ENCODE measurements at places on chromosomes 12 and 14.

GRCh38 chr14:99100497-99101270 lies 171.3 kb downstream of the BCL11B start:
- no peak for DNase-seq

- DNase-seq: no peak
Measured at GRCh38 chr12:89799316-89799715, 90.7 kb upstream of the ATP2B1 start.

DNA sequence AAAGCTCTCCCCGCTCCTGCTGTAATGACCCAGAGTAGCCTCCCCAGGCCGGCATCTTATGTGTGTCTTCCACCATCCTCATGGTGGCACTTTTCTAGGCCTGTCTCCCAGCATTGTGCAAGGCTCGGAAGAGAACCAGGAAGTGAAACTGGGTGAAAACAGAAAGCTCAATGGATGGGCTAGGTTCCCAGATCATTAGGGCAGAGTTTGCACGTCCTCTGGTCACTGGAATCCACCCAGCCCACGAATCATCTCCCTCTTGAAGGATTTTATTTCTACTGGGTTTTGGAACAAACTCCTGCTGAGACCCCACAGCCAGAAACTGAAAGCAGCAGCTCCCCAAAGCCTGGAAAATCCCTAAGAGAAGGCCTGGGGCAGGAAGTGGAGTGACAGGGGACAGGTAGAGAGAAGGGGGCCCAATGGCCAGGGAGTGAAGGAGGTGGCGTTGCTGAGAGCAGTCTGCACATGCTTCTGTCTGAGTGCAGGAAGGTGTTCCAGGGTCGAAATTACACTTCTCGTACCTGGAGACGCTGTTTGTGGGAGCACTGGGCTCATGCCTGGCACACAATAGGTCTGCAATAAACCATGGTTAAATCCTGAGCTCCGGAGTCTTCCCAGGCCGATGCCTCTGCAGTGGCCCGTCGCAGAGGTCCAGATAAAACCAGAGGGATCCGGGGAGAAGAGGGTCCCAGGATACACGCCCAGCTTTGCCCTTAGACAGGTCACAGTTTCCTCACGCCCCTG lies 15.6 kb downstream of the ACVRL1 start:
- DNase-seq: no peak

DNA sequence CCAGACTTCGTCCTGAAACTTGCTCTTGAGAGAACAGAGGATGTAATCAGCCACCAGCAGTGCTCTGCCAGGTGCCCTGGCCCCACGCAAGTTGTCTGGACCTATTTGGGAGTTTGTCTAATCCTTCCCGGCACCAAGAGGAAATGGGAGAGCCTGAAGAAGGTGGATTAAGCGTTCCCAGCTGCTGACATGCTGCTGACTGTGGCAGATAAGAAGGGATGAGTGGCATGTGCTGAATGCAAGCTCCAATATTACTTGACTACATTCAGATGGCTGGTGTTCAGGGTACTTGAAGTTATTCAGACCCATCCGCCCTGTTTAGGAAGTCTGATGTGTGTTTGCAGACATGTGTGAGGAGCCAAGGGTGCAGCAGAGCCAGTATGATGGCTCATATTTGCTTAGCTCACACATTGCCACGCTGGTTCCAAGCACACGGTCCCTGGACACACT lies 440.6 kb upstream of the CCDC196 start:
- no peak for DNase-seq

DNA sequence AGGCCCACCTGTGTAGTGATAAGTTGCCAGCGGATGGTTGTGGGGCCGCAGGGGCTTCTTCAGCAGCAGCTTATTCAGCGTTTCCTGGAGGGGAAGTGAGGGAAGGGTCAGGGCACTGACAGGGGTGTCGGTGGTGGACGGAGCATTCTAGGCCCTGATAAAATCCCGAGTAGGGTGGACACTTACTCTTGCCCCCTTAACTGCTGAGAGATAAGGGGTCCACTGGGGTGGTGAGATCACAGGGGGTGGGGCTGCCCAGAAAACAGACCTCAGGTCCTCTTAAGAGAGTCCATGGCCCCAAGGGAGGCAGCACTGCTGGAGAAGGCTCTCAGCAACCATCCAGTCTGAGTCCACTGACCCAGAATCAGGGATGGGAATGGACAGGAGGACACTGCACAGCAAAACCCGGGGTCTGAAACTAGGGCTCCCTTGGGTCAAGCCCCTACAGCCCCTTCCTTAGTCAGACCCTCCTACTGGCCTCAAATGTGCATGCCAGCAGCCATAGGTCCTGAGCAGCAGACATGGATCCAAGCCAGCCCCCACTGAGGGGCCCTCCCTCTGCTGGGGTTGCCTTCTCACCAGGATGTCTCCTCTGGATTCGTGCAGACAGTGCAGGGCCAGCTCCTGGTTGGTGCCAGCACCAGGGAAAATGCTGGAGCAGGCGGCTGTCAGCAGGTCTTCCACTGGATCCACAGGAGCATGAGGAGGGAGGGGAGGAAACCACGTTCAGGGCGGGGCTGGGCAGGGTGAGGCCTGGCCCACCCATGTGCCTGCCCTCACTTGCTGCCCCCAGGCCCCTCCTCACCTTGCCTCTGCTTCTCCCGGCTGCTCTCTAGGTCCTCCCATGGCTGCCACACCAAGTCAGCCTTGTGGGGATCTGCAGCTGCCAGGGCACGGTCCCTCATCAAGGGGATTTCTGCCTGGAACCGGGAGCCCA lies 12.1 kb upstream of the PNMA1 start:
- no peak for DNase-seq

DNA sequence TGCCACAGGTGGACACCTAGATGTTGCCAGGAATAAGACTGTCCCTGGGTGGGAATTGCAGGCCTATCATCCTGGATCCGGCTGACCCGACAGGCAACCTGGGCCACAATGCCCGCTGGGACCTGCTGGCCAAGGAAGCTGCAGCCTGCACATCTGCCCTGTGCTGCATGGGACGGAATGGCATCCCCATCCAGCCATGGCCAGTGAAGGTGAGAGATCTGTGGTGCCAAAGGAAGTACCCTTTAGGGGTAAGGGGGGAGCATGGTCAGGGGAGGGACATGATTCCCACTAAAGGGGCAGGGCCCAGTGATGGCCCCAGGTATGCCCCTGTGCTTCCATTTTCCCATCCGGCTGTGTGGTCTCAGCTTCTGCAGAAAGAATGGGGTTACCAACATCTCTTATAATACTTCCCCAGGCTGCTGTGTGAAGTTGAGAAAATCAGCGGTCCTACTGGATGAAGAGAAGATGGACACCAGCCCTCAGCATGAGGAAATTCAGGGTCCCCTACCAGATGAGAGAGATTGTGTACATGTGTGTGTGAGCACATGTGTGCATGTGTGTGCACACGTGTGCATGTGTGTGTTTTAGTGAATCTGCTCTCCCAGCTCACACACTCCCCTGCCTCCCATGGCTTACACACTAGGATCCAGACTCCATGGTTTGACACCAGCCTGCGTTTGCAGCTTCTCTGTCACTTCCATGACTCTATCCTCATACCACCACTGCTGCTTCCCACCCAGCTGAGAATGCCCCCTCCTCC lies 8.6 kb upstream of the OAS2 start:
- no peak for DNase-seq

DNA sequence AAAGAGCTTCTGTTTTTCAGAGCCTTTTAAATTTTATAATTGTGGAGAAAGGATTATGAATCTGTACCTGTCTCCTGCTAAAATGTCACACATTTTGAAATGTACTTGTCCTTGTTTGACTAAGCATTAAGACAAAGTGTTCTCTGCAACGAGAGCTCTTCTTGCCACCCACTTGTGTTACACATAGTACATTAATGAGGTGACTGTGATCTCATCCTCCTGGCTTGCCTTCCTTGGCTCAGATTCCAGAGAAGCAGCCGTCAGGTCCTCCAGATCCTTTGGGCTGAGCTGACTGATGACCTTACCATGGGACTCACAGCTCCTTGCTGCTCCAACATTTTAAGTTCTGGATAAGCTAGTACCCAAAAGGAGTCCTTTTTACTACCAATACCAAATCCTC lies 81.4 kb downstream of the BBS10 start:
- DNase-seq: no peak

- DNase-seq: no peak
Measured at GRCh38 chr14:96698960-96699539, 98.1 kb upstream of the VRK1 start.

- no peak for DNase-seq
Measured at GRCh38 chr12:69580074-69580473, 5.2 kb upstream of the CCT2 start.

DNA sequence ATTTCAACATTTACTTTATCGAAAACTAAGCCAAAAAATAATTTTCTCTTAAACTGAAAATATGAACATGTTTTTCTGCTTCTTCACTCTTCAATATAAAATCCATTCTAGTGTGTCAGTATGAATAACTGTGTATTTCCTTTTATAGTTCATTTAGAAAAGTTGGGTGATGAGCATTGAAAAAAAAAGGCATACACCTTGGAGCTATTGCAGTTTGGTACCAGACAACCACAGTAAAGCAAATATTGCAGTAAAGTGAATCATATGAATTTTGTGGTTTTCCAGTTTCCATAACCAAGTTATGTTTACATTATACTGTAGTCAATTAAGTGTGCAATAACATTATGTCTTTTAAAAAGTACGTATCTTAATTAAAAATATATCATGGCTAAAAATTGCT lies 195.0 kb upstream of the FOXG1 start:
- DNase-seq: no peak

GRCh38 chr14:81625343-81625742 lies 91.7 kb upstream of the SEL1L start:
- peak; percentile 28 for DNase-seq

DNA sequence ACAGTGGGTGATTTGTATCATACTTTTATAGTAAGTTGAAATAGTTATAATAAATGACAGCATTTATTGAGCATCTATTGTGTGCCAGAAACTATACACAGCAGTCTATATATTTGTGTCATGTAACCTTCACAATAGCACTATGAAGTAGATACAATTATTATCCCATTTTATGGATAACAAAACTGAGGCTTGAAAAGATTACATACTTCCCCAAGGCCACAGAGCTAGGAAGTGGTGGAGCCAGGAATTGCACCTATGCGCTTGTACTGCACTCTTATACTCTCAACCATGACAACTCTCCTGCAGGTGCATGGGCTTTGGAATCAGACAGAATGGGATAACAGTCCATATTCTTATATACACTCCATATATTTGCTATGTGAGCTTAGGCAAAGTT lies 110.6 kb upstream of the SOX5 start:
- no peak for DNase-seq

DNA sequence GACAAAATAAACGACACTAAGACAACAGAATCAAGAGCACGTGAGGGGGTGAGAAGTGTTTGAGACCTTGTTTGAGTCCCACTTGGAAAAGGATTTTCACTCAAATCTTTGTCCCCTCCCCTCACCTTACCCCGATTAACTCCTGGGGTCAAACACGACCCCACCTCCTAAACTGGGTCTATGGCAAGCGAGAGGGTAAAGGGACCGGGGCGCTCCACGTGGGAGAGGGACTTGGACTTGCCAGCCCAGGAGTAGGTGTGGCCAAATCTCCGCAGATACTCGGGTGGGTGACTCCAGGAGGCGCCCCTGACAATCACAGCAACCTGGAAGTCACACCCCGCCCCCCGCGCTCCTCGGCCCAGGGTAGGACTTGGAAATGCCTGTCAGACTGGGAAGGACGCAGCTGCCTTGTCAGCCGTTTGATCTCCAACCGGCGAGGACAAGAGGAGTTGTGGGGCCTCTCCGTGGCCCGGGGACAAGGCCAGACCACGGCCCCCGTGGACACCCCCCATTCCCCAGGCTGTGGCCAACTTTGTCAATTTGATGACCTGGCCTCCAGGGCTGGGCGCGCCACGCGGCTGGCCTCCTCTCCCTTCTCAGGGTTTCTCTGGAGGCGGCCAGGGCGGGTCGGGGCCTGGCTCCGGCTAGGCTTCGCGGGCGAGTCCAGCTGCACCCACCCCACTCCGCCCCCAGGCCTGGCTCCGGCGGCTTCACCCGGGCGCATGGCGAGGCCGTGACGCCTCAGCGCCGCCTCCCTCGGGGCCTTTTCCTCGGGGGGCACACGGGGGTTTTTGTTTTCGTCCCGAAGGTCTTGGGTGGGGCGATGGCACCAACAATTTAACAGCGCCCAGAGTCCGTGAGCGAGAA lies 1.1 kb upstream of the BCL11B start:
- no peak for DNase-seq

- DNase-seq: no peak
Measured at GRCh38 chr12:89690925-89691324, 17.7 kb downstream of the ATP2B1 start.

DNA sequence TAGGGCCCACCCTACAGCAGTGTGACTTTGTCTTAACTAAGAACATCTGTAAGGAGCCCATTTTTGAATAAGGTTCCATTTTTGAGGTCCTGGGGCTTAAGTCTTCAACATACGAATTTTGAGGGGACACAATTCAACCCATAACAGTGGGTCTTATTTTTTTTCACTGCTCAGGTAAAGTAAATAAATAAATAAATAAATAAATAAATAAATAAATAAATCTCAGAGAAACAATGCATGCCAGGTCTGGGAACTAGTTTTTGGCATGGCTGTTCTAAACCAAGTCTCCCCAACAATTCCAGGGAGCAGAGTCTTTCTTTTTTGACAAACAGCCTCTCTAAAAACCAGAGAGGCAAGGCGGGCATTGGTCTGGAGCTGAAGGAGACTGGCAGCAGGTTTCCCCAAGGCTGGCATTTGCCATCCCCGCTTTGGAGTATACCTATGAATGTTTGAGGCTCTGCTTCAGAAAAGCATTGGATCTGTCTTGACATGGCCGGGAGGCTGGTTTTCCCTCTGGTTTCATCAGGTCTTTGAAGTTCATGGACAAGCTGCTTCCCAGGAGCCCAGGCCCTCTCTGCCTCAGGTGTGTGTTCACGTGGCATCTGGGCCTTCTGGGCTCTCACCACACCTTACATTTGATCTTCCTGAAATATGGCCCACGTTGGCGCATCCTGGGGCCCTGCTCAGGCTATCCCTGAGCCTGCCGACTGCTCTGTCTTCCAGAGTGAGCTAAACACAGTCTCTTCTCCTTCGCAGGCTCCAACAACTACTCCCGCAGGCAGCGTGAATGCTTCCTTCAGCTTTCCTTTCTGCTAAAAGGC lies 545.2 kb downstream of the BCL11B start:
- no peak for DNase-seq

GRCh38 chr12:56658921-56659320 lies 13.1 kb upstream of the ATP5F1B start:
- no peak for DNase-seq

DNA sequence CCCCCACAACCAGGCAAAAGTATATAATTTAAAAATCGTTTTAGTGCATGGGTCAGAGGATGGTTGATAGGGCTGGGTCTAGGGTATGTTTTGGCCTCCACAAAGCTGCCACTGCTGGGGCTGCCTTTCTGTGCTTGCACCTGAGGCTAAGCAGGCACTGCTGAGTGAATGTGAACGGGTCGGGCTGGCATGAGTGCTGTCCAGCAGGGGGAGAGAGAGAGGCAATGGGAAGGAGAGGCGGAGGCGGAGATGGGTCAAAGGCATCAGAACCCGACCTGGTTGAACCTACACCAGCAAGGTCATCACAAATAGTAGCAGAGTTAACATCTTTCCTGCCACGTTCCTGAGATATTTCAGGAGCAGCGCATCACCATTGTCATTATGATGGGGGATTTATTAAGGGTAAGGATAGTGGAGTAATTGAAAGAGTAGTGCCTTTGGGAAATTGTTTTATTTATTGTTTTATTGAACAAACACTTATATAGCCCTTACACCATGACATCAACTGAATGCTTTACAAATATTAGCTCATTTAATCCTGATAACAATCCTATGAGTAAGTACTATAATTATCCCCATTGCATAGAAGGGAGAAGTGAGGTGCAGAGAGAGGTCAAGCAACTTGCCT lies 5.8 kb upstream of the NRXN3 start:
- DNase-seq: no peak
